ENCODE measurements at places on chromosomes 4 and X.

DNA sequence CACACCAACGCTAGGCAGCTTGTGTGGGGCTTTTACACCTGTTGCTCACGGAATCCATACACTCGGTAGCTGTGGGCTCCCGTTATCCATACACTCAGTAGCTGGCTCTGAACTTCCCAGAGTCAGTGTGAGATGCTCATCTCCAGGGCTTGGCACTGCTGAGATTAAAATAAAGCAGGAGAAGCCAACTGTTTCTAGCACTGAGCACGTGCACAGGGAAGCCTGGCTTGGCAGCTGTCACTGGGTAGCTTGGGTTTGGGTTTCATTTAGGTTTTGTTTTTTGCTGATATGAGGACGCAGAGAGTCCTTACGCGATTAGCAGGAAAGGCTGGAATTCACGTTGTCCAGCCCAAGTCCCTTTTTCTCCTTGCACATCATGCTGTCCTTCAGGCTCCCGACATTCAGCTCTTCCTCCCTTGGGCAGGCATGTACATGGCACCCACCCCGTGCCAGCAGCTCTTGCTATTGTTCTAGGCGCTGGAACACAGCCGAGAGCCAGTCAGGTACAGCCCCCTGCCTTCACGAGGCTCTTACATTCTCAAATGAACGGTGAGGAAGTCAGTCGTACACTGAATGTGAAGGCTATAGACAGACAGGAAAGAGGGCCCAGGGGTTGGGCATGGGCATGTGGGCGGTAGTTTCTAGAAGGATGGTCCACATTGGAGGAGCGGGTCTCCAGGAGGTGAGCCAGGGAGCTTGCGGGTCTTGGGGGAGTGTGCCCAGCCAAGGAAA is 25.9 kb downstream of the NSG1 start:
- DNase-seq, result no peak

DNA sequence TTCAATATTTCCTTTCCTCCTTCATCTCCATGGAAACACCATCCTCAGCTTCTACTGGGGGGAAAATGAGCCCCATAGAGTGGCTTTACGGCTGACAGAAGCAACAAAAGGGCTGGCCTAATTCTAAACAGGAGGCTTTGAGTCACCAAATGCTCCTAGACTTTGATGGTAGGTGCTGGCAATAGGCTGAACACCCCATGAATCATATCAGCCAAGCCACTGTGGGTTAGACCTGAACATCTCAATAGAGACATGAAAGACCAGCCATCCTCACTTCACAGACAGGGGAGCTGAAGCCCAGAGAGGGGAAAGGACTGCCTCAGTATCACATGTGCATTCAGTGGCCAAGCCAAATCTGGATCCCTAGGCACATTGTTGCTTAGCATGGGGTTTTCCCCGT is 107.6 kb downstream of the AMER1 start:
- no peak for DNase-seq

DNA sequence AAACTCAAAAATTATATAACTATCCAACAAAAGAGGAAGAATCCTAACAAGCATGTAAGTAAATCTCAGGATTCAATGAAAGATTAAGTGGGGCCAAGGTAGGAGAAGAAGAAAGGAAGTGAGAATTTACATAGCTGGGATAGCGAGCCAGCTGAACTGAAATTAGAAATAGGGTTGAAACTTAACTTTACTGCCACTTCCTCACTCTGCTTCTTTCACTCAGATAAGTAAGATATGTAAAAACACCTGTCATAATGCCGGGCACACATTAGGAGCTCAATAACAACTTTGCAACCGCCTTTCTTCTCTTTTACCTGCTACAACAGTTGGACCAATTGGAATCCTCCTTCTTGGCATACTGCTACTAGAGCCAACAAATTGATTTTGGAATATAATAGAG is 129.4 kb downstream of the CNKSR2 start:
- no peak for DNase-seq

DNA sequence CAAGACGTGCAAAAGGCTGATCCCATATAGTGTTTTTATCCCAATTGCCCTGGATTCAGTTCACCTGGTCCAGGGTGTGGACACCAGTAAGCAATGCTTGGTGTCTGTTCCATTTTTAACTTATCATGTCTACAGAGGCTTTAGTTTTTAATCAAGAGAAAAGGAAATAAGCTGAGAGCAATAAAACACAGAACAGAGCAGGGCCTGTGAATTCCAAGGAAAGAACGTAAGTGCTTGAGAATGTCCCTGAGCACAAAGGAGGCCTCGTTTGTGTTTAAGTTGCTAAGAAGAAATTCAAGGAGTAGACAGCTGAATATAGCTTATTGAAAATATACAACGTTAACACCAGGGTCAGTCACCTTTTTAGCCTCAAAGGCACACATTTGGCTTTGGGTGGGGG is 191.3 kb downstream of the GPC3 start:
- DNase-seq, result no peak

DNA sequence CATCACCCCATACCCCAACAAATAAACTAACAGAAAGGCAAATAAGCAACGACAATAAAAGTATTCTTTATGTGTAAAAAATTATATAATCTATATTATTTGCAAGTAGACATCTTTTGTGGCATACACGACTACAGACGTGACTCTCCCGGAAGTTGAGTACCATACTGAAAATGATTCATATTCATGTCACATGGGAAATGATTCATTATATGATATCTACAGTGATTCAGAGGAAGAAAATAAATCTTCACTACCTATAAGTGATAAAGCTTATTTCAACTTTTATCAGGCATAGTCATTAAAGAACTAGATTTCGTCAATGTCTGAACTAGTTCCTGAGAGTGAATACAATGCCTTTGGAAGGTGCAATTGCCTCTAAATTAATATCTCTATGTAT is 4.6 kb upstream of the ANTXR2 start:
- no peak for DNase-seq

DNA sequence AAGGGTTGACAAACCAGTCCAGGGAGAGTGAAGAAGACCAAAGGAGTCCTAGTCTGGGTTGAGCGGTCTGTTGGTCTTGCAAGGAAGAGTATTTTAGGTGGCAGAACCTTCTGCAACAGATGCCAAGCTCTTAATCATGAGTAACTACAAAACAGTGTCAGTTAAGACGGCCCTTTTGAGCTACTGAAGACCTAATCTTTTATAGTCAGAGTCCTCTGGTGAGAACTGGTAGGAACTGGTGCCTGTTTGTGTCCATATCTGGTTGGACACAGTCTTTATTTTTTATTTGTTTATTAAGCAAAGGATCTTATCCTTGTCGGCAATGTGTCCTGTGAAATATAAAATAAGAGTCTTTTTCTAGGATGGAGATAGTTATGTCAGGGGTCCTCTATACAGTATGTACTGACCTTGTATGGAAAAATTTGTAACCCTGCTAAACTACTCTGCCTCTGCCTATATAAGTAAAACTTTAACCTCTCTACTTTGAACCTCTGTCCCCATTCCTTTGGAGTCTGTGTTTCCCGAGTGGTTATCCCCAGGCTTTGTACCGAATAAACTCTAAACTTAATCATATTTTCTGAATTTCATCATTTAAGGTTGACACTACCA is 47.1 kb downstream of the FAM13A start:
- DNase-seq, result no peak

GRCh38 chr4:114257501-114257900 is 278.1 kb upstream of the ARSJ start:
- DNase-seq, result no peak

GRCh38 chr4:41661442-41662076 is 87.0 kb downstream of the PHOX2B start:
- DNase-seq, result peak; percentile 75

- DNase-seq, result no peak
Measured at GRCh38 chr4:187128976-187129375, 405.3 kb upstream of the FAT1 start.

DNA sequence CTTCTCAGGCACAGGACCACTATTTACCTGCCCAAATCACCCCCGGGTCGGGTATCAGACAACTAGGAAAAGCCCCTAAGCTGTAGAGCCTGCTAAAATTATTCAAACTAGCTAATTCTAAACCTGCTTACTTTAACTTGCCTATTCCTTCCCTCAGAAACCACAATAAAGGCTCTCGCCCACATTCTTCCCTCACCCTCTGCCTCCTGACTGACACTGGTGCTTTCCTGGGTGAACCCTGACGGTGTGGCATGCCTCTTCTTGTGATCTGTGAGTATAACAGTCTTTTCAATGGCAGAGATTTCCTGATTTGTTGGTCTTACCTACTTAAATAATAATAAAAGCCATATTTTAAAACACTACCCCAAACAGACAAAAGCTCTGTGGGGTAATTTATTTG is 242.1 kb upstream of the ZCCHC13 start:
- DNase-seq, result no peak

DNA sequence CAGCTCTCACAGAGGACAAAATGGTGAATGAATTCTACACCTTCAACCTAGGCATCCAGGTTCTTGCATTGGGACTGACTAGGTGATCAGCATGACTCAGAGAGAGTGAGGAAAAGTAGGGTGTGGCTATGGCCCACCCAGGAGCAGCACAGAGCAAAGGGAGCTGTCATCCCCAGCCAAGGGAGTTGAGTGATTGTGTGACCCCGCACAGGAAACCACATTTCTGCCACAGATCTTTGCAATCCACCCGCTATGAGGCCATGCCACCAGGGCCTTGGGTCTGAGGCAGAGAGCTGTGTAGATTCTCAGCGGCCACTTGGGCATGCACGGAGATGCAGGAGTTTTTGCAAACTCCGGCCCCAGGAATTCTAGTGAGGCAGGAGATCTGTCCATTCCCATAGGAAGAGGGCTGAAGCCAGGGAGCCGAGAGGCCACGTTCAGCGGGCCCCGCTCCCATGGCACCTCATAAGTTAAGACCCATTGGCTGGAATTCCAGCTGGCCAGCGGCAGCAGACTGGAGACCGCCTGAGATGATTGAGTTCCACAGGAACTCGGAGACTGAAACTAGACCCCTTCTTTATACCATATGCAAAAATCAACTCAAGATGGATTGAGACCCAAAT is 75.9 kb downstream of the NAA11 start:
- DNase-seq, result no peak

- no peak for DNase-seq
Measured at GRCh38 chrX:115616943-115617563, 56.1 kb downstream of the PLS3 start.

GRCh38 chrX:46169808-46170207 is 375.4 kb downstream of the ZNF674 start:
- DNase-seq, result no peak

DNA sequence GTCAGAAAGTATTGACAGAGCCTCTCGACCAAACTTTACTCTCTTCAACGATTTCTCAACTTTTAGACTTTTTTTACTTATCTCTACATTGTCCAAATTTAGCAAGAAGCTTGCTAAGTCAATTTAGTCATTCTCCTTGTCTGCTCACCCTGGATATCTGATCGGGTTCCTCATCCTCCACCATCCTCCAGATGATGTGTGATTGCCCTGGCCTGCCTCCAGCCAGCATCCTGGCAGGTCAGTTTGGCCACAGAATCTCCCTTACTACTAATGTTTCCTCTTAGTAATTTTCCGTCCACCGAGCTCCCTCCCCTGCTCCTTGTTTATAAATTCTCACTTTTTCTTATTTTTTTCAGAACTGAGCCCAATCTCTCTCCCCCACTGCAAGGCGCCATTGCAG is 167.9 kb upstream of the ZFP42 start:
- no peak for DNase-seq

GRCh38 chr4:86401826-86402225 is 42.0 kb upstream of the MAPK10 start:
- DNase-seq, result no peak

DNA sequence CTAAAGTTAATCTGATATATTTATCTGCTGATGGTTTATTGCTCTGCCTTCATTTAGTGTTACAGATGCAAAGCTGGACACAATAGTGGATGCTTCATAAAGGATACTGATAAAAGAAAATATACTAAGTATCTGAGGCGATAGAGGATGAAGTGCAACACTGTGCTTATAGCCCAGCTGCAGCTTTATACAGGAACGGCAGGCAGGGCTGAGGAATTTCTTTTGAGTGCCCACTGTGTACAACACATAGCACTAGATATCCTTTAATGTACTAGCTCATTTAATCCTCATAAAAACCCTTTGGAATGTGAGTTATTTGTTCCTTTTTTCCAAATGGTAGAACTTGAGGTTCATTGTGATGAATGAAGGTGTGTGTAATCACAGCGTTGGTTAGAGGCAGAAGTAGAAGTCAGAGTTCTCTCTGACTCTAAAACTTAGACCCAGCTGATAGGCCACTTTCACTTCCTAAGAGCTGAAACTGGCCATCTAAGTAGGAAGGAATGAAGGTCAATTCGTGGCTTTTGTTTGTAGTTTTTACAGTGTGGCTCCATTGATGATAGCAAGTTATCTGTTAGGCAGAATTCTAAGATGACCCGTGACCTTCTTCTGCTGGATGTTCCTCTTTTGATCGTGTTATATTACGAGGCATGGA is 138.0 kb downstream of the VEGFC start:
- DNase-seq, result no peak

DNA sequence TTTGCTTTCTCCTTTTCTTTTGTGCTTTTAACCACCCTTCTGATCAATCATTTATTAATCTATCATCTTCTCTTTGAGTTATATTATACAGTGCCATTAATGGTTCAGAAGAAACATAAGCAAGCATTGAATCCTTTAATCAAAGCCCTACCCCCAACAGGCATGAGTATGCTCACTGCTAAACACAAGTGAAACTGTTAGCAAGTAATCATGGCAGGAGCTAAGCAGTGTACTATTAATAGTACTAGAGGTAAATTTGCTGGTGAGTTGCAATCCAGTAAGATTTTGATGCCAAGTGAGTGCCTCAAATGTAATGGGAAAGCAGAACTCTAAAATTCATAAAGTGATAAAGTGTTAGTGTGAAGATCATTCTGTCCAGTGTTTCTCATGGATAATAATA is 57.2 kb downstream of the FNIP2 start:
- DNase-seq, result no peak

GRCh38 chr4:127982445-127982844 is 17.2 kb downstream of the ABHD18 start:
- DNase-seq, result no peak

- no peak for DNase-seq
Measured at GRCh38 chr4:106627051-106627450, 258.5 kb upstream of the GIMD1 start.

GRCh38 chr4:126221717-126222340 is 907.1 kb downstream of the FAT4 start:
- DNase-seq, result no peak

DNA sequence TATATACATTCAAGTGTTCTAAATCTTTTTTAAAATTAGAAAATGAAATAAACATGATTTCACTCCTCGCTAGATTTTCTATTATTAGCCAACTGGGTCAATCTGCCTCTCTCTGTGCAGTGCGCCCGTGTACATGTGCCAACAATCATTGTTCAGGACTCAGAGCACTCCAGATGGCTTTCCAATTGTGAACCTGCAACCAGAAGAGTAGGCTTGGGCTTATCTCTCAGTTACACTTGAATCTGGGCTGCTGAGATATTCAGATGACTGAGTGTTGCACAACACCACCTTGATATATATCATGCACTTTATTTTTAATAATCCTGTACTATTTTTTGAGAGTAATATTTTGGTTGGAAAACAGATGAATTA is 184.0 kb upstream of the FSTL5 start:
- DNase-seq, result no peak
